ENCODE measurements at places on chromosomes 3 and 15.

GRCh38 chr3:156620260-156620659 is 54.1 kb upstream of the TIPARP start:
- no peak for DNase-seq

- DNase-seq, result no peak
Observed at GRCh38 chr15:74983725-74984231, 11.6 kb upstream of the SCAMP5 start.

- no peak for DNase-seq
Observed at GRCh38 chr3:171854649-171855305, 11.6 kb downstream of the TMEM212 start.

DNA sequence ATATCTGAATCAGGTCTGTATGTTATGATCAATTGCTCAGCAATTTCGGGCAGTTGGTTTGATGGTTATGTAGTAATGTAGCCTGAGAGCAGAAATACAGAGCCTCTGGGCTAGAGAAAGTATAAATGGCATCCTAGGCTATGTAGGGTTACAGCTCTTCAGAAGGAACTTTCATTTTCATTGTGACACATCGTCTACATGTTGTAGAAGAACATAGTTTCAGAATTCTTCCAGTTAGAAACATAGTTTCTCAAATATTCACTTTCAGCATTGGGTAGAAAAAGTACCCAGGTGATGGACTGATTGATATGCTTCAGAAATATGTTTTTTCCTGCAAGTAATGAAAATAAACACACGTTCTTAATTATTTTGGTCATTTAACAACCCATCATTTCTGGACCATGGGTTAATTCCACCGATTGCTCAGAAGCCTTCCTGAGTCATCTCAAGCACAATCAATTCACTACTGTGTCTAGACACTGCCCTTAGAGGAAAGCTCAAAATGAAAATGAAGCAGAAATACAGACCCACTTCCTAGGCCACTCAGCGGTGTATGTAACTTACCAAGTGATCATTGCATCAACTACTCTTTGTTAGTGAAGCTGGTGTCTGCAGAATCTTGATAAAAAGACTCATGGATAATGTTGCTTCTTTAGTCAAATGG is 88.8 kb upstream of the TSEN2 start:
- no peak for DNase-seq

- no peak for DNase-seq
Observed at GRCh38 chr15:60901647-60902046, 327.5 kb downstream of the RORA start.
